Esophagus squamous epithelium (tissue), 5 donors: ENCODE measurements at places on chromosomes 12 and 14.

DNA sequence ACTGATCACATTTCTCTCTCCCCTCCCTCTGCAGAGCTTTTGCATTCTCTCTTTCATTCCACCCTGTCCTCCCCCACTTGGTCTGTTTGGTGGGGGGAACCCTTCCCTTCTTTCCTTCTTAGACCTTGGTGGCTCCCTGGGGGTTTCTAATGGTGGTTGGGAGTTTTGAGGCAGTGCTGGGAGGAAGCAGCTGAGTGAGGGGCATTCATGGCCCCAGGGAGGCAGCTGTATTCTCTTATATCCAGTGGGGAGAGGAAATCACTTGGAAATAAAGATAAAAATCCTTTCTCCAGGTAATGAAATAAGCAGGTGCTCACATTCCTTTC lies 13.3 kb downstream of the NGDN start:
- no peak for DNase-seq

DNA sequence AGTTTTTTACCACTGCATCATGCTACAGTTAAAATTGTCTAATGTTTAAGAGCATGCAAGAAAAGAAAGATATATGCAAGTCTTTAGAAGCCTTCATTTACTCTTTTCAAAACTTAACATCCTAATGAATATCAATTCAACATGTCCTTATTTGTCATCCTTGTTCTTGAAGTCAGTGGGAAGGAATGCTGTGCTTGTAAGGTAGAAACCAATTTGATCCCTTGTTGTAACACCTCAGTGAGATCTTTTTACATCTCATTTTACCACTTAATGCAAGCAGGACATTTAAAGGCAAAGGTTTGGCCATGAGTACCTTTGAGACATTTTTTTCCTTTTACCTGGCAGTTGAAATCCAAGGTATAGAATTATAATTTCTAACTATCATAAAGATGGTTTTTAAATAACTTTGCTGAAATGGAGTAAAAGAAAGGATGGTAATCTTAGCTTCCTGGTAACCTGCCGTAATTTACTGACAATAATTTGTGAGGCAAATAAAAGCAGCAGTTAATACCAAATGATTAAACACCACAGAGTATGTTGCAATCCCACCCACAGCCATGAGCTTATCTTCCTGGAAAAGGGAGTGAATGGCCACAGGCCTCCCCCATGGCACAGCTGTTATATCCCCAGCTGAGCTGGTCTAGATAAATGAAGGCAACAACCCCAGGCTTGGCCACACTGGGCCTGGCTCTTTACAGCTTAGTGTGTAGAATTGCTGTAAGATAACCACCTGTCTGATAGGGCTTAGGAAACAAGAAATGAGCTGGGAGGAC lies 33.2 kb upstream of the STRN3 start:
- no peak for DNase-seq

GRCh38 chr12:63777340-63777739 lies 2.4 kb upstream of the RXYLT1 start:
- no peak for DNase-seq

DNA sequence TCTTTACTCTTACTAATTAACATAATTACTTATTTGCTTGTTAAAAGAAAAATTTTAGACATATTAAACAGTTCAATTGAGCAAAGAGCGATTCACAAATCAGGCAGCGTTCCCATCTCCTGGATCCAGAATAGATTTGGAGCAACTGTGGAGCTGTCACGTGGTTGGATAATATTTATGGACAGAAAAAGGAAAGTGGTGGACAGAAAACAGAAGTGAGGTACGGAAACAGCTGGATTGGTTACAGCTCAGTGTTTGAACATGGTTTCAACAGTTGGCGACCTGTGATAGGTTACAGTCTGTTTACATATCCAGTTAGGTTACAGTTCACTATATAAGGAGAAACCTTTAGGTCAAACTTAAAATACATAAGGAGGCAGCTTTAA lies 19.7 kb upstream of the FAM234B start:
- no peak for DNase-seq

- no peak for DNase-seq
Observed at GRCh38 chr14:95021588-95021987, 135.7 kb downstream of the DICER1 start.

DNA sequence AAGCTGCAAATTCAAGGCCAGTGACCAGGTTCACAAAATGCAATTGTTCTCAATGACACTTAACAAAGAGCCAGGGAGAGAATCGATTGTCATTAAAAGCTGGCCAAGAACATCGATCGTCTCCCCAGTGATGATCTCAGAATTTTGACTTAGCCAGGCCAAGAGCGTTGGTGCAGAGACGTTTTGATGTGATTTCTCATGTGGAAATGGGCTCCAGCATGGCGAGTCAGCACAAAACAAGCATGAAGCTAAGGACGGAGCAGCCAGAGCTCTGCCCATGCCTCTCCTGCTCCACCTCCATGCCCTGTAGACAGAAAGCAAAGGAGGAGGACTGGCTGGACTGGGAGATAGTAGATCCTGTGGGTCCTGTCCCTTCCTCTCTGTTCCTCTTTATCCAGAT lies 270.8 kb downstream of the FOXN3 start:
- DNase-seq, result no peak

DNA sequence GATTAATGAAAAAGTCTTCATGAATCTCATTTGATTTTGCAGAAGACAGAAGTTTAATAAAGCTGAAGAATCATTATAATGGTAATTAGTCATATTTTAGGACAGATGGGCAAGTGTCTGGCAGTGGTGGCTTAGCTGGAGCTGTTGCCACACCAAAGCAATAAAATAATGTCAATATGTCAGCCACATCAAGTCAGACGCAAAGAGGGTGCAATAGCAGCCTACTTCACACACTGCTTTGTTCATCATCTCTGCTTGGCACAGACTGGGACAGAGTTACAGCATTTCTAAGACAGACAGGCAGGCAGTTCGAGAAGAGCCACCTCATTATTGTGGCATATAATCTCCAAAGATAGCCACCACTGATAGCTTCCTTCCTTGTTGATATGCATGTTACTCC lies 16.9 kb upstream of the KRR1 start:
- no peak for DNase-seq

GRCh38 chr12:12891080-12891880 lies at the start of gene GPRC5A:
Gene GPRC5A (plus strand): TSS chr12:12891562. CDS start chr12:12908250, 16,688 bp downstream.
- no peak for DNase-seq

DNA sequence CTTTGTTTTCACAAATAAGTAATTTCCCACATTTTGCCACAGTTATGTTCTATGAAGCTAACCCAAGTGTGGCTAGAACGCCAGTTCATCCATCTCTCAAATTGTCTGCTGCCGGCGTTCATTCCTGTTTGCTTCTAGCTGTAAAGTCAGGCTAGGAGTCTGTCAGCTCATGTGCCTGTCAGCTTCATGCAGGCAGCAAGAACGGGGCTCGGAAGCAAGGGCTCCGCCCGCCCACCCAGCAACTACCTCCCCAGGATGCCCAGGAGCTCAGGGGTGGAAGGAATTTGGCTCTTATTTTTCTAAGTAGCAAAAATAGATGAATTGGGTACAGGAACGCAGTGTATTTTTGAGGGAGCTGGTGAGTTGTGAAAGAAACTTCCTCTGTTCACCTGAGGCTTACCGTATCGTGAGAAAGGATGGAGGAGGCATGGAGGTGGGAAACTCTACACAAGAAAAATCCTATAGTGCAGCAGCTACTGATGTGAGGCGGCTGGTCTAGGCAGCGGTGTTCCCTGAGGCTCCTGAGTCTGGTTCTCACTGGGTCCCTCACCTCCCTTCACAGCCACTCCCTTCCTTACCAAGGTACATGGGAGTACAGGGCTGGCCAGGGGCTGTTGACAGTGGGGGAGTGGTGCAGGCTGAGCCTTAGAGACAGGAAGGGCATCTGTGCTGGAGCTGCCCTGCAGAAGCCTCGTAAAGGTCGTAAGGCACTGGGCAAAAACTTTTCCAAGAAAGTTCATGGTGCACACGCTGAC lies 54.5 kb upstream of the AMN start:
- DNase-seq, result no peak

DNA sequence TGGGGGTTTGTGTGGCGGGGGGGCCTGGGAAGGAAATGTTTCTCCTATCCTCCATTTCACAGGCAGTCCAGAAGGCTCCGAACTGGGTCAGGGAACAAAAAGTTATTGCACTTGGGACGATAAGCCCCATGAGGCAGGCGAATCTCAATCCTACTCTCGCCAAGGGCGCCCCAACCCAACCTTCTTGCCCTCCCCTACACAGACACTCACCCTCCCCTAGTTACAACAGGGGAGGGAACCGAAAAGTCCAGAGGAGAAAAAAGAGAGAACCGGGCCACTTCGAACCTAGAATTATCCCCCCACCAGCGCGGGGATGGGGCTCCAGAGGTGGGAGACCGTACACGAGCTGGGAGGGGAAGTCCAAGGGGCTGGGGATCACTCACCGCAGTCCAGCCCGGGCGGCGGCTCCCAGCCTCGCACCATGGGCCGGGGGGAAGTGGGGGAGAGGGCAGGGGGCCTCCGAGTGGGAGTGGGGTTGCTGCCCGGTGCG lies 357 bp downstream of the HOMEZ start:
- DNase-seq, result no peak
